Mononuclear cell (primary cell): ENCODE measurements at places on chromosomes 7 and 10. TPM values are rescaled to one million over a fixed set of nuclear protein-coding genes. Genes with fewer than 3 reads are reported as not detected.

The PRPS1L1 gene
- total RNA-seq, result 0.31 TPM

The CYP2E1 gene
- 0.42 TPM for total RNA-seq

The TCTN3 gene
- 8.7 TPM for total RNA-seq

The EBLN1 gene
- total RNA-seq, result not detected

The MKX gene
- total RNA-seq, result not detected

The PTPRZ1 gene
- not detected for total RNA-seq

The SLC16A12 gene
- not detected for total RNA-seq

The RBP4 gene
- not detected for total RNA-seq

The SYT15 gene
- total RNA-seq, result 0.10 TPM

The LRRN3 gene
- 3.8 TPM for total RNA-seq

The FZD8 gene
- 0.94 TPM for total RNA-seq

The FAM241B gene
- total RNA-seq, result not detected

The PTPRN2 gene
- total RNA-seq, result 0.31 TPM

The VAX1 gene
- total RNA-seq, result not detected

The LRRC4 gene
- total RNA-seq, result 1.3 TPM

The RAB19 gene
- total RNA-seq, result 1.5 TPM

The SEMA3E gene
- total RNA-seq, result not detected

The MYL10 gene
- not detected for total RNA-seq

The NACAD gene
- total RNA-seq, result 0.10 TPM

The AUTS2 gene
- 16.5 TPM for total RNA-seq

The CALHM1 gene
- not detected for total RNA-seq

The TET1 gene
- 1.5 TPM for total RNA-seq

The IPMK gene
- total RNA-seq, result 3.5 TPM

The FGFR2 gene
- not detected for total RNA-seq

The AKR1E2 gene
- total RNA-seq, result 19.3 TPM

The SLC29A4 gene
- 0.10 TPM for total RNA-seq

The YKT6 gene
- 39.0 TPM for total RNA-seq

The WNT8B gene
- total RNA-seq, result not detected

The RALA gene
- 10.6 TPM for total RNA-seq

The ACTR3C gene
- 9.3 TPM for total RNA-seq

The SLC39A12 gene
- not detected for total RNA-seq

The VKORC1L1 gene
- total RNA-seq, result 1.8 TPM

The VSTM4 gene
- total RNA-seq, result 0.10 TPM

The SLC26A4 gene
- not detected for total RNA-seq

The IFRD1 gene
- 180 TPM for total RNA-seq

The INA gene
- total RNA-seq, result 0.10 TPM

The GPRIN2 gene
- total RNA-seq, result not detected

The GOLGA7B gene
- 1.7 TPM for total RNA-seq

The SFMBT2 gene
- 22.8 TPM for total RNA-seq

The ANKRD30A gene
- total RNA-seq, result not detected

The PRRT4 gene
- total RNA-seq, result 0.10 TPM

The ETV1 gene
- 0.31 TPM for total RNA-seq

The PLPP4 gene
- not detected for total RNA-seq

The CYP3A5 gene
- 0.10 TPM for total RNA-seq

The MET gene
- total RNA-seq, result 3.9 TPM
